ENCODE measurements at places on chromosomes 6 and 20. TPM values are rescaled to one million over a fixed set of nuclear protein-coding genes. Genes with fewer than 3 reads are reported as not detected.

- H3K4me3 ChIP-seq: no peak overlapping the region
- no peaks in the 10 kb centered on the region for H3K36me3 ChIP-seq
- H3K27ac ChIP-seq: no peak overlapping the region
- H3K4me1 ChIP-seq: no peaks in the 10 kb centered on the region
Observed at GRCh38 chr6:124535746-124536145, 426.5 kb upstream of the RNF217 start.

- no peaks in the 10 kb centered on the region for H3K36me3 ChIP-seq
- no peak overlapping the region for H3K4me3 ChIP-seq
- no peak overlapping the region for H3K27ac ChIP-seq
- no peak for DNase-seq
Observed at GRCh38 chr6:33863723-33864440, 60.1 kb upstream of the MLN start.

Gene BHLHE23
- not detected for total RNA-seq

Gene SYCP2L
- 1.00 TPM for total RNA-seq

Gene OR2B6
- not detected for total RNA-seq

Data from heart right ventricle (tissue), 16 donors.